Thyroid gland (tissue), 4 donors: ENCODE measurements at places on chromosomes 3 and 15. TPM values are rescaled to one million over a fixed set of nuclear protein-coding genes. Genes with fewer than 3 reads are reported as not detected.

LMCD1 gene
- 13.9 TPM for total RNA-seq

DNA sequence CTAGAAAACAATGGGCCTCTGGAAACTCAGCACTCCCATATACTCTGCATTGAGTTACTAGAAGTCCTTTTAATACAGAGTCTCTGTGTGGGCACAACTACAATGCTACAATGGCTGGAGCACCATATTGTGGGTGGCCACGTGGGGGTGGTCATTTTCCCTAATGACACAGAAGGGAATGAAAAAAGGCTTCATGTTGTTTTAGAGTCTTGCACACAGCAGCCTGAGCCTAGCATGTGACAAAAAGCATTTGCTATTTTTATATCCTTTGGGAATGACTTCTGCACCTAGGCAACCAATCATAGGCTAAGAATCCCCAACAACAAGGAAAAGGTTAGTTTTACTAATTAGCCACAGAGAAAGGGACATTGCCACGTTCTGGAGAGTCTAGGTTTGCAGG is 120.6 kb downstream of the PPM1L start:
- H3K27me3 ChIP-seq: no peaks in the 10 kb centered on the region
- H3K4me3 ChIP-seq: no peak overlapping the region
- no peaks in the 10 kb centered on the region for H3K4me1 ChIP-seq
- no peak for DNase-seq
- no peaks in the 10 kb centered on the region for H3K36me3 ChIP-seq
- no peak overlapping the region for H3K27ac ChIP-seq

- no peaks in the 10 kb centered on the region for H3K4me1 ChIP-seq
- no peaks in the 10 kb centered on the region for H3K27me3 ChIP-seq
- H3K27ac ChIP-seq: no peak overlapping the region
- DNase-seq: no peak
- no peaks in the 10 kb centered on the region for H3K36me3 ChIP-seq
These were observed 28.8 kb downstream of the ACAA1 start for GRCh38 chr3:38107911-38108648.

- peaks cover 4% of the 10 kb centered on the region for H3K4me1 ChIP-seq
- H3K27me3 ChIP-seq: no peaks in the 10 kb centered on the region
- DNase-seq: no peak
- no peaks in the 10 kb centered on the region for H3K36me3 ChIP-seq
These were observed 799 bp upstream of the C2CD4B start for GRCh38 chr15:62165793-62166375.

DNA sequence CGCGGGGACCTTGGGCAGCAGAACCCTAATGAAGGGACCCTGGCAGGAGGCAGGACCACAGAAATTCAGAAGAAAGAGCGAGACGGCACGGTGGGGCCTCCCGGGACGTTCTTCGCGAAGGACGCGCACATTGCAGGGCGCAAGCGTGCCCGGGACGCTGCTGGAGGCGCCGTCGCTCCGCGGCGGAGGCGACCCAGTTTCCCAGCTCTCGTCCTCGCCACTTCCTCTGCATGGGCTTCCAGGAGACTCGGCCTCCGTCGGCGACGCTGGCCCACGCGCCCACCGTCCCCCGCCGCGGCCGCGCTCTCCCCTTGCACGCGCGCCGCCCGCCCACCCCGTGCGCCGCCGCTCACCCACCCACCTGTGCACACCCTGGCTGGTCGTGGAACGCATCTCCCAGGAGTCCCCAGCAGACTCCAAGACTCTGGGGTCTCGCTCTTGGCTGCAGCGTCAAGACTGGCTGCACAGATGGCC is 31.8 kb upstream of the SMAD3 start:
- peak; percentile 42 for DNase-seq
- H3K27ac ChIP-seq: no peak overlapping the region
- H3K4me3 ChIP-seq: no peak overlapping the region
- H3K36me3 ChIP-seq: no peaks in the 10 kb centered on the region
- H3K4me1 ChIP-seq: peaks cover 12% of the 10 kb centered on the region
- no peaks in the 10 kb centered on the region for H3K27me3 ChIP-seq
